Midbrain (tissue), 1 donor: ENCODE measurements at places on chromosomes 4 and X.

GRCh38 chr4:144873226-144873990 is 224.6 kb downstream of the ANAPC10 start:
- DNase-seq, result no peak

GRCh38 chr4:129369361-129370010 is 273.5 kb downstream of the C4orf33 start:
- no peak for DNase-seq

DNA sequence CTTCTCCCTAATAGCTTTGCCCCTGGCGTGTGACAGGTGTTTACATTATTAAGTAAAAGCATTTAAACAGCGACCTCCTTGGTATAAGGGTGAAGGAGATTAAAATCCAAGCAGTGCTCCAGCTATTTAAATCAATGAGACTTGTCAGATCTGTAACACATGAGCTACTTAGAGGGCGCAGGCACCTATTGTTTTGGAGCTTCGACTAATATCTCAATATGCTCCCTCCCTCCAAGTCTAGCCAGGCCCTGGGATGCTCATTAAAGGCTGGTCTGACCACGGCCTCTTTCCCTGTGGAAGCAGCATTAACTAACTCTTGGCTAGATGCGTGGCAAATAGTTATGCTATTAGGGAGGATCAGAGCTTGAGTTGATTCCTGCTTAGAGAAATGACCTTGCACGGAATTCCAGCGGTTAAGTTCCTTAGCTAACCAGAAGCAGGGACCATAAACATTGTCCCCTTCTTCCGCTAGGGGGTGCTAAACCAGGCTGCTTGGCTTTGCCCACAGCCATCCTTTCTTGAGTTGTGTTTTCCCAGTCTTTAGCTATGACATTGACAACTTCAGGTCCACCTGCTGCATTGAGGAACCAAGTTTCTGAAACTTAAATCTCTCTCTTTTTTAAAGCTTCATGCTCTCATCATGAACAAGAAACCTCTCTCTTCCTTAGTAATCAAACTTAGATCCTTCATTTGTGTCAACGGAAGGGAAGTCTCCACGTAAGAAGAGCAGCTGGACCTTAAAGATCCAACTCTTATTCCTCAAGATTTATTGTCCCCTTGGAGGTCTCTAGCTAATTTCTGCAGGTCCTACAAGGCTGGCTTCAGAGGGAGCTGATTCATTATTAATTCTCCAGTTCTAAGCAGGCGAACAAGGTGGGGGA is 80.7 kb upstream of the IGFBP7 start:
- no peak for DNase-seq

DNA sequence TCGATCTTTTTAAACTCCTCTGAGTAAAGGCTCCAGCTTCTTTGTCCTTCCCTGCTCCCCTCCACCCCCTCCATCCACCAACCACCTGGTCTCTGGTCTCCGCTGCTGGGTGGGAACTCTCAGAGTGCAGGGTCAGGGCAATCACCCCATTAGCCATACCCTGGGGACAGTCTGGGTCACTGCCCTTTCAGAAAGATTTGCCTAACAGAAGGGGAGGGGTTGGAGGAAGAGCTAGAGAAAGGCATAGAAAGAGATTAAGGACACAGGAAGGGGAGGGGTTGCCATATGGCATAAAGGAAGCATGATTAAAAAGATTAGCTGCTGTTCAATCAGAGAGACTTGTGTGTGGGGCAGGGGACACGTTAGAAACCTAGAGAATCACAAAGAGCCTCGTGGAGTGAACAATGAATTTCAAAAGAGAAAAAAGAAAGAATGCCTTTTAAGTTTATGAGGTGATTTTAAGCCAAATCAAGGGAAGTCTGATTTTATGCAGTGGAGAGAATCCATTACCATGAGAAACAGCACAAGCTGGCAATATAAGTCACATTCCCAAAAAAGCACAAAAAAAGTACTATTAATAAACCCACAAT is 115.5 kb upstream of the ACSL4 start:
- DNase-seq, result no peak

- DNase-seq, result no peak
Measured at GRCh38 chr4:53322696-53323095, 43.2 kb downstream of the SCFD2 start.

DNA sequence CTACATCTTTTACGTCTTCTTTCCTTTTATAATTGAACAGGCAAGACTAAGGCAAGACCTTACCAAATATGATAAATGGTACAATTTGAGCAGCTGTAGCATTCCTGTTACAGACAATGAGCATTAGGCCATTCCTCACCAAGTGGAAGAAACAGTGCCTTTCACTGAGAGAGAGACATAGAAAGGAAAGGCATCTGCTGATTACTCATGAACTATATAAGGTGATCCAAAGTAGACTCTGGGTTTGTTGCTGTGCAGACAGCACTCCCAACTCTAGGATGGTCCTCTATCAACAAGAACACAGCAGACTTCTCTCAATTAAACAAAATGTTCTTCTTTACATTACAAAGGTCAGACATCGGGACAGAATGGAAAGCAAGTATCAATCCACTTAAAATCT is 91.9 kb downstream of the FAM13A start:
- DNase-seq, result no peak

DNA sequence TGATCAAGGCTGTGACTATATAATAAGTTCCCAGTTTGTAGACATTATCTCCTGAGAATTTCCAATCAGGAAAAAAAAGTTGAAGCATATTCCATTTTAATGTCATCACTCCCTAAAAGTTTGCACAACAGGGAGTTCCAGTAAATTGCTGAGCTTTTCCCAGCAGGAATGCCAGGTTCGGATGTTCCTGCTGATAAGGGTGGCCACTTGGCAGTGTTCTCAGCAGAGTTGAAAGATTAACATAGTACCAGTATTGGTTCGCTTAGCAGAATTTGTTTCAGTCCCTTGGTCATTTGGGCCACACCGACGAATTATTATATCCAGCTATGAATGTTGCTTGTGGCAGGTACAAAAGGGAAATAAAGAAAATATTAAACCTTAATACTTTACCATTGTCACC is 5.2 kb upstream of the CXCL2 start:
- no peak for DNase-seq

DNA sequence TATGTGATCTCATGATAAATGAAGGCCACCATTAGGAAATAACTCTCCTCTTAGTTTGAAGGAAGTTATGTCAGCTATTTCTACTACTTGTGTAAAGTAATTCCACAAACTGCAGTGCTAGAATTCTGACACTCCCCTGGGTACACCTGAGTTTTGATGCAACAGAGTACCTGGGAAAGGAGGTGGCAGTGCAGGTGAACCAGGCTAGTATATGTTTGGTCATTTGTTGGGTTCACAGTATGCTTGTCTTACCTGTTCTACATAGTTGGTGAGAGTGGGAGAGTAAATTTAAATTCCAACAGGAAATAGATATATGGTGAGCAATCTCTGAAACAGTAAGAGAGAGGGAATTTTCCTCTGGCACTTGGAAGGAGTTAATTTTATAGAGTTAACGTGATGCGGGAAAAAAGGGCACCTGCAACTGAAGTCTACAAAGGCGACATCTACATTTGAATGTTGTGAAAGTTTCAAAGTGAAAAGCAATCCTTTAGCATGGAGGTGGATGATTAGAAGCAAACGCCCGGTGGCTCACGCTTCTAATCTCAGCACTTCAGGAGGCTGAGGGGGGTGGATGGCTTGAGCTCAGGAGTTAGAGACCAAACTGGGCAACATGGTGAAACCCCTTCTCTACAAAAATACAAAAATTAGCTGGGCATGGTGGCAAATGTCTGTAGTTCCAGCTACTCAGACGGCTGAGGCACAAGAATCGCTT is 8.3 kb upstream of the SLC10A6 start:
- DNase-seq, result no peak

DNA sequence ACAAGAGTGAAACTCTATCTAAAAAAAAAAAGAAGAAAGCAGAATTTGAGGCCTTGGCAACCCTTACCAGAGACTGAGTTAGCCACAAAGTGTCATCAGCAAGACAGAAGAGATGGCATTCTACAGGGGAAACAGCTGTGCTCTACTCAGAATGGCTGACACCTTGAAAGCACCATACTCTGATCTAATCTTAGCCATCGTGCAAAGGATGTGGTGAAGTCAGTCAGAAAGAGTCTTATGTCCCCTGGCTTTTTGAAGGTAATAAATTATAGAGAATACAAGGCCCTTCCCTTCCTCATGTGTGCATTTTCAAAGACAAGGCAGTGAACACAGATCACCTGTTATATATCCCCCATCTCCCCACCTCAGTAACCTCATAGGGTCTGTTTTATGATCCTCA is 13.2 kb downstream of the CLNK start:
- DNase-seq, result no peak

DNA sequence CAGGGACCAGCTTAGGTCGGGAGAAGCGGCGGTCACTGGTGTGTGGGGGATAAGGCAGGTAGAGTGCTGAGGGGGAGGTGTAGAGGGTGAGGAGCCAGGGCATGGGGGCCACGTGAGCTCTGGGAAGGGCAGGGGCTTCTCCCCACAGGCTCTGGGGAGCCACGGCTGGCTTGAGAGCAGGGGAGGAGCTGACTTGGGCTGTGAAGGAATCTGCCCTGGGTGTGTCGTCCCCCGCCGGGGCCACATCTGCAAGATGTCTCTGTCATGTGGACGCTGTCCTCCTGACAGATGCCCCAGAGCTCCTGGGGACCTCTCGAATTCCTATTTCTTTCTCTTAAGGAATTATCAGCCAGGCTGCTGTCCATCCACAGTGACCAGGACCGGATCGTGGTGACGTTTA is 15.0 kb downstream of the SH3TC1 start:
- no peak for DNase-seq

- DNase-seq, result no peak
Measured at GRCh38 chr4:40337051-40337450, 1.9 kb downstream of the CHRNA9 start.

DNA sequence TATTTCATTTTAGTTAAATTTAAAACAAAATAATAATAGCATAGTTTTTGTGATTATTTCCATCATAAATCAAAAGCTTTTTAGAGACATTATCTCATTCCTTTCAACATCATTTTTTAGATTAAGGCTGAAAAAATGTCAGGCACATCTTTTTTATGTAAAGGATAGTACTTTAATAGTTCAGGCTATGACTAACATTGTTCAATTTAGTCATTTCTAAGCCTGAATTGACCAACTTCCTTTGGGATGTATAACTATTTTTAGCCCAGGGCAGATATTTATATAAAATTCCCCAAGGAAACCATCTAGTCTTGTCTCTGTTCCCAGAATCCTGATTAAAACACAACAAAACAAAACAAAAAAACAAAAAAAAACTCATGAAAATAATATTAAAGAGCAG is 145.6 kb upstream of the PCDH18 start:
- no peak for DNase-seq

DNA sequence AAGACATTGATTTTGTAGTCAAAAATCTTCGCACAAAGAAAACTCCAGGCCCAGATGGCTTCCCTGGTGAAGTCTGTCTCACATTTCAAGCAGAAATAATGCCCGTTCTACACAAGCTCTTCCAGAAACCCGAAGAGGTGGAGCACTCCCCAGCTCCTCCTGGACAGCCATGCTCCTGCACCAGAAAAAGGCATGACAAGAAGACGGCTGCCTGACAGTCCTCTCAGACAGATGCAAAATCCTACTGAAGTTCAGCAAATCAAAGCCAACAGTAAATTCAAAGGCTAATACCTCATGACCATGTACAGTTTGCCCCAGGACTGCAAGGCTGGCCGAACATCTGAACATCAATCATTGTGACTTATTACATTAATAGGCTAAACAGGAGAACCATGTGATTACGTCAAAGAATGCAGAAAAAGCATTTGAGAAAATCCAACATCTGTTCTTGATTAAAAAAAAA is 30.8 kb upstream of the MXD4 start:
- no peak for DNase-seq

GRCh38 chrX:45434231-45434630 is 233.6 kb upstream of the DIPK2B start:
- no peak for DNase-seq

GRCh38 chrX:50889582-50889981 is 21.0 kb upstream of the BMP15 start:
- DNase-seq, result no peak

- no peak for DNase-seq
Measured at GRCh38 chr4:60562334-60562733, 637.8 kb upstream of the ADGRL3 start.
